Brain microvascular endothelial cell (primary cell): ENCODE measurements at places on chromosomes 12 and 14.

- no peak for DNase-seq
Measured at GRCh38 chr12:12212769-12213168, 54.1 kb downstream of the LRP6 start.

- no peak for DNase-seq
Measured at GRCh38 chr12:2833327-2833726, 1.5 kb downstream of the NRIP2 start.

DNA sequence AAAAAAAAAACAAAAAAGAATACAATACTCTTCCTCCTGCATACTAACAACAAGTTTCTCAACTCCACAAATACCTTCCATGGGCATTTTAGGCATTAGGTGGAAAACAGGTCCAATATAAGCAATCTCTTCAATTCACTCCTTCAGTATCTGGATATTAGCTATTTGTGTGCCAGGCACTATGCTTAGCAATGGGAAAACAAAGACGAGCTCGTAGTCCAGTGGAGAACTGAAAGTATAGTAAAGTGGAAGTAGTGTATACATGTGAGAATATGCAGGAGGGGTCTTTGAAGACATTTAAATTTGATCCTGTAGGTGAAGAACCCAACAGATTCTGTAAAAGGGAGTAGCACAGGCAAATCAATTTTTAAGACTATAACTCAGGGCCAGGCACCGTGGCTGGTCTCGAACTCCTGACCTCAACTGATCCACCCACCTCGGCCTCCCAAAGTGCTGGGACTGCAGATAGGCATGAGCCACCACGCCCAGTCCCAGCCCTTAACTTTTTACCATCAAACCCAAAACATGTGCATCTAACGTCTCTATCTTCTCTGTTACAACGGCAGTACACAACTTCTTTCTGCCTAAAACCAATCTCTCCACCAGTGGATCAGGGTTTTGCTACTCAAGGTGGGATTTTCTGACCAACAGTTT, 10.6 kb downstream of the HECTD1 start:
- no peak for DNase-seq

DNA sequence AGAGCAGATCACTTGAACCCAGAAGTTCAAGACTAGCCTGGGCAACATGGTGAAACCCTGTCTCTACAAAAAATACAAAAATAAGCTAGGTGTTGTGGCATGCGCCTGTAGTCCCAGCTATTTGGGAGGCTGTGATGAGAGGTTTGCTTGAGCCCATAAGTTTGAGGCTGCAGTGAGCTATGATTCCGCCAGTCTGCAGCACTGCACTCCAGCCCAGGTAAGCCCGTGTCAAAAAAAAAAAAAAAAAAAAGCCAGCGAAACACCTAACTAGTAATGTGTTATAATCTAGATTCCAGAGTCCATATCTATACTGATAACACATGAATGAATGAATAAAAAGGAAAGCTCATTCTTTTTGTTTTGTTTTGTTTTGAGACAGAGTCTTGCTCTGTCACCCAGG, 18.5 kb upstream of the SLC25A3 start:
- no peak for DNase-seq

GRCh38 chr14:77870646-77871045, 70.7 kb downstream of the ADCK1 start:
- no peak for DNase-seq

DNA sequence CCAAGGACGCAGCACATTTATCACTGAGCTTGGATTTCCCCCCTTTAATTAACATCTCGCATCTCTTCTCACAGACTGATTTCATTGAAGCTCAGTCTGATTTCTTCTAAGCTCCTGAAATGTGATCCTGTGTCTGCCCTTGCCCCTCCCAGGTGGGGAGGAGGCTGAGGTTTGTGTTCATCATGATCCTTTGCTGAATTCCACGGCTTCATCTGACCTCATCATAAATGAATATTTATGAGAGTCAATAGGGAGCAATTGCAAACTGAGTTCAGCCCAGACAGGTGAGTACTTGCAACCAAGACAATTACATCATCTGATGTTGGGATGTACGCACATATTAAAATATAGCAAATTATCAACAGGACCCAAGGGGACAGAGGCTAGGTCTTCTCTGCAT, 72.4 kb downstream of the MAP1LC3B2 start:
- DNase-seq: no peak

DNA sequence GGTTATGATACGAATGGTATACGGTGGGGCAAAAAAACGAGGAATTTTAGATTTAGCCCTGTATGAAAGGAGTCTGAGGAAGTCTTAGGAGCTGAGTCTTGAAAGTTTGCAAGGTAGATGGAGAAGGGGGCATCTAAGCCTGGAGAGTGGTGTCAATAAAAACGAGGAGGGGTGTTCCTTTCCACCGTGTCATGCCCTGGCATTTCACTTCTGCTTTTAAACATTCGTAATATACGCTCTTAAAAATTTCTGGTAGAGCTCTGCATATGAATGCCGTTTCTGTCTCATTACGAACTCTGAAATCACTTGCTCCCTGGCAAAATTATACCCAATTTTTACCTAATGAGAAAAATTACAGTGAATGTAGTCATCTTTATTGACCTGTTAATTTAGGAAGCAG, 170.2 kb downstream of the ERC1 start:
- no peak for DNase-seq

DNA sequence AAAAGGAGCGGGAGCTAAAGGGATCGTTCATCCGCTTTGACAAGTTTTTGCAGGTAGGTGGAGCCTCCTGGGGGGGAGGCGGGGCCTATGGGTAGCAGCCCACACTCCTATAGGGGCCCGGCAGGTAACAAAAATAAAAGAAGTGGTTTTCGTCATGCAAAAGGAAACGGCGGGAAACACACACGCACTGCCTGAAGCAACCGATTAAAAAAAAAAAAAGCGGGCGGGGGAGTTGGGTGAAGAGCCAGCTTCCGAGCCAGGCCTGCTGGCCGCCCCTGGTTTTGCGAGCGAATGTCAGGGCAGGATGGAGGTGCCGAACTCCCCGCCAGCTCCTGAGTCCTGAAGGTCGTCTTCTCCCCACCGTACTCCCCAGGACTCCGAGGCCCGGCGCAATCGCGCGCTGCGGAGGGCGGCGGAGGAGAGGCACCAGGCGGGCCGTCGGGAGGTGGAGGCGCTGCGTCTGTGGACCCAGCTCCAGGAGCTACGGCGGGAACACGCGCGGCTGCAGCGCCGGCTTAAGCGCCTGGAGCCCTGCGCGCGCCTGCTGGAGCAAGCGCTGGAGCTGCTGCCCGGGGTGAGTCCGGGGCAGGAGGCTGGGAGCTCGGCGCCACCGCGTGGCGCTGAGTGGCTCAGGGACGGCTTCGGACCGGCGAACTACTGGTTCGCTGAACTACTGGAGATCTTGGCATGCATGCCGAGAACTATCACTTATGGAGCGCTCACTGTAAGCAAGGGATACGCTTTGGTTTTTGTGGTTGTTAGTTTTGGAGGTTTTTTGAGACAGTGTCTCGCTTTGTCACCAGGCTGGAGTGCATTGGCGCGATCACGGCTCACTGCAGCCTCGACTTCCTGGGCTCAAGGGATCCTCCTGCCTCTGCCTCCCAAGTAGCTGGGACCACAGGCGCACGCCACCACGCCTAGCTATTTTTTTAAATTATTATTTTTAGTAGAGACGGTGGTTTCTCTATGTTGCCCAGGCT, 3.6 kb downstream of the CFAP73 start:
- DNase-seq: peak; percentile 45

- peak; percentile 47 for DNase-seq
Measured at GRCh38 chr14:23056145-23056955, 970 bp downstream of the CDH24 start.

DNA sequence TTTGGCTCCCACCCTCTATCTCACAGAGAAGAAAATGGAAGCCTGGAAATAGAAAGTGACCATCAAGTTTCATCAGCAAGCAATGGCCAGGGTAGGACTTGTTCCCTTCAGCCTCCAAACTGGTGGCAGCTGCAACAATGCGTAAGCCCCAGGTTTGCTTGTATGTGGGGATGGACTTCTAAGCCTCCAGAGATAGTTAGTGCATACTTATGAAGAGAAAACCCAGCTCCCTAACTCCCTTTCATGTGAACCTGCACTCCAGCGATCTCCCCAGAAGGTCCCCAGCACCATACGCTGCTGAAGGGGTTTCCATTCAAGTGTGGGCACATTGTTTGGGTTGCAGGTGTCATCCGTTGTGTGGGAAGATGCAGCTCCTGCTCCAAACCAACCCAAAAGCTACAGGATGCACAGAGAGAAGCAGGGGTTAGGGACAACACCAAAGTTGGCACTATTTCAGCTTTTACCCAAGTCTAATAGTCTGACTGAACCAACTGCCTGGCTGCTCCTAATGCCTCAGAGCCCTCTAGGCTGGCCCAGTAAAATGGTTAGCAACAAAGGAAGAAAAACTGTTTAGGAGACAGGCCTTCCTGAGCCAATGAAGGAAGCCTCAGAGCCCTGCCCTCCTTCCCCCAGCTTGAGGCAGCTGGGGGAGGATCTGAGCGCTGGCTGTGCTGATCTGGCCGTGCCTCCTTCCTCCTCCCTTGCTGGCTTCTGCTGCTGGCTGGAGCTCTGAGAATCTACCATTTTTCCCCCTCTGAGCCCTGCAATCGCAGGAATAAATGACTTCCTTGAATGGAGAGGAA, 12.3 kb downstream of the ZFP36L1 start:
- DNase-seq: no peak

GRCh38 chr12:64674367-64674922, 64.2 kb downstream of the RASSF3 start:
- no peak for DNase-seq

DNA sequence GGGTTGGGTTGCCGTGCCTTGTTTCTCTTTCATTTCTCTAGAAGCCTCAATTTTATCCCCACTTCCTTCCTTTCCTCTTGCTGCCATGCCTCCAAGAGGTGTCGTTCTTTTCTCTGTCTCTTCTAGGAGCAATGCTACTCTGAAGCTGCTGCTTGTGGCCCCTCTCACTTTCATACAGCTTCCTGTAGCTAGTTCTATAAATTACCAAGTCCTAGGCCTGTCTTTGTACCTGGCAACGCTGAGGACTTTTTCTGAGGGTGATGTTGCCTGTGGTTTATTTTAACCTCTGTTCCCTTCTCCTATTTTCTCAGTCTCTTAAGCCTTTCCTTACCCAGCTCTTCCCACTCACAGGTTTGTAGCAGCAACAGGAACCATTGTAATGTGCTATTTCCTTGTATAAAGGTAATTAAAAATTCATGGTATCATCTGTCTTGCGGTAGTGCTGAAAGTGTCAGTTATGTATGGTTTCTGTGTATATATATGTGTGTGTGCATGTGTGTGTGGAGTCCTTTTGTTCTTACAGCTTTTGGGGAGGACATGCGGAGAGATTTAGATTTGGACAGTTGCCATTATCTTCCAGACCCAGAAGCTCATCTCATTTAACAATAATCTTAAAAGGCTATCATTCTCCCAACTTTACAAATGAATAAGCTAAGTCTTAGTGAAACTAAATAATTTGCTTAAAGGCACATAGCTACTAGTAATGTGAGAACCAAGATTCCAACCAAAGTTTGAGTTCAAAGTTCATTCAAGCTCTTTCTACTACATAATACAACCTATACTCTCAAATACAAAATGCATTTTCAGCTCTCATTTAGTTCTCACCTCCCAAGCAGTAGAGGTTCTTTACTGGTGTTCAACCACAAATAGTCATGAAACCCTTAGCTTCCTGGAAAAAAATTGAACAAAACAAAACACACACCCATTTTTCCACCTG, 43.8 kb downstream of the DDHD1 start:
- DNase-seq: no peak

DNA sequence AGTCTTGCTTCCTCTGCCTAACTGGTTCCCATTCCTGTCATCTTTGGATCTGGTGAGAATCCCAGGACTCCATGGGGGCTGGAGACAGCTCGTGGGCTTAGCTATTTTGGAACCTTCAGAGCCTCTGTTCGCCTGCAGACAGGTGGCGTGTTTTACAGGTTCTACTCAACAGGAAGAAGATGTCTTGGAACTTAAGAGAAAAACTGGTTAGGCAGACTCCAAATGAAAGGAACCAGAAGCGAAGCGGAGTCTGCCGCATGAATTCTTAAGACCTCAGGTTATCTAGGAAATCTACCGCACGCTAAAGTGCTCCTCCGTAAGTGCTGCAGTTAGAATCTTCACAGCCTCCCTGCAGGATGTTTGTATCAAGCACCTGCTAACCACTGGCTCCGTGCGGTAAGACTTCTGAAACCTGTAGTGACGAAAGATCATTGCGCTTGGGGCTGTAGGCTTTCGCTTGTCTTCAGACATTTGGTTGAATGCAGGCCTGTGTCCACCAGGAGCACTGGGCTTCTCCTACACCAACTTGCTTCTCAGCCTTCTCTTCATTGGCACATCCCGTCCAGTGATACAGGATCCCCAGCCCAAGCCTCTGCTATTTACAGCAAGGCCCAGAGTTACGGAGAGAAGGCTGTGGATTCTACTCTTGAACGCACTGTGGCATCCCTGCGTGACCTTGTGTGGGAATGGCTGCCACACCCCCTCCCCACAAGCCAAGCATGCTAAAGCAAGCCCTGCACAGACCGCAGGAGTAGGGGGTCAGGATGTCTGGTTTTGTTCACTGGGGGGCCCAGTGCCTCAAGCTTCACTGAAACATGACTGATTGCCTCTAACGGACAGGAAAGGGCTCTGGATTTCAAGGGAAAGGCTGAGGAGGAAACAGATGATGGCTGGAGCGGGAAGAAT, 35.0 kb downstream of the ACADS start:
- no peak for DNase-seq

DNA sequence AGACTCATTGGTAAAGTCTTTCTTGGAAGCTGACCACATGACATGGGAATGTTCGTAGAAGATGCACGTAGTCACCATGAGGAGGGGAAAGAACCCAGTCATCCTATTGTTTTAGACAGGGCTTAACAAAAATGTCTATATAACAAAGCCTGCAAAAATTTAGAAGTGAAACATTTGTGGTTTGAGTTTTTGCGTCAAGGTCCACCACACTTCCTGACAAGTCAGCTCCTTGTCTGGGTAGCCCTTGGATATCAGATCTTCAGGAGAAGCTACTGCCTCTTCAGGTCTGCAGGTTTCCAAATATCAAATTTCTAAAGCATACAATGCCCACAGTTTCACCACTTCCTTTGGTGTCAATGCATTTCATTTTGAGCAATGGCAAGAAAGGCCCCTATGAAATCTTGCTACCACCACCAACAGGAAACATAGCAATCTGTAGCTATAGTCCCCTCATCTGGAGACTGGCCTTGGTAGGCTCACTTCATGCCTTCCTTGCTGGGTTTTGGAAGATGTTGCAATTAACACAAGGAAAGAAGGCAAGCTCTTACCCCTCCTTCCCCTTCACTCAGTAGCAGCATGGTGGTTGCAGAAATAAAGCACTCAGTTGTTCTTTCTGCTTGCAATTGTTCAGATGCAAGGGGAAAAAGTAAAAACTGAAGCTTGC, 235.2 kb downstream of the PCNX1 start:
- DNase-seq: peak; percentile 95
